Cardiac muscle cell (in vitro differentiated cells and primary cell): ENCODE measurements at places on chromosomes 7 and 10.
A peak's percentile ranks its signal among the peaks of the same experiment; 100 is the strongest.

DNA sequence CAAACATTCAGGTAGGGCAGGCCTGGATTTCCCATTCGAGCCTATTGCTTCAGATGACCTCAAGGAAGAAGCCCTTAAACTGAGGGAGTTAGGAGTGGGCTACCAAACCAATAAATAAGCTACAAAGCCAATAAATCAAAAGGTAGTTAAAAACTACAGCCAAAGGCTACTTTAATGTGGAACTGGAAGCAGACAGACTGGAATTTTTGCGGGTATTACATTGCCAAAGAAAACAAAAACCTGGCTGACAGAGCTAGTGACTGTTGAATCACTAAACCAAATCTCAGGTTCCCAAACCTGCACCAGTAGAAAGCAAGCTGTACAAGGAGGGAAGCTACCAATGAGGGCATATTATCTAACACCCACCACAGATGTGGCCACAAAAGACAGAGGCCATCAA is 315.6 kb downstream of the GRM8 start:
- no peak for DNase-seq

- DNase-seq: no peak
These were observed 10.3 kb upstream of the ADARB2 start for GRCh38 chr10:1747590-1748157.

- DNase-seq: no peak
These were observed 80.1 kb upstream of the PRSS1 start for GRCh38 chr7:142669074-142669654.

DNA sequence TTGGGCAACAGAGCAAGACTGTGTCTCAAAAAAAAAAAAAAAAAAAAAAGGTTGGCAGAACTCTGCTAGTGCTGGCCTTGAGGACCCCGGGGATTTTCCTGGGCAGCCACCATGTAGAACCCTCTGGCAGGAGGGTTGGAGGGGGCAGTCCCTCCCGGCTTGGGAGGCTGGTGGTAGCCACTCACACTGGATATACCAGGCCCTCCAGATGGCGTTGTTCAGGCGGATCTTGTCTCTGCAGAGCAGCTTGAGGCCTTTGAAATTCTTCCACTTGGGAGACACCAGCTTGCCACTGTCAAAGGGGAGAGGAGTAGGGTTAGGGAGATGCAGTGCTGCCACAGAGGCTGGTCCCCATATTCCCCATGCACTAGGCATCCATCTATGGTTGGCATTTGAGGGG is 8.4 kb downstream of the MLXIPL start:
- DNase-seq: peak; percentile 32

DNA sequence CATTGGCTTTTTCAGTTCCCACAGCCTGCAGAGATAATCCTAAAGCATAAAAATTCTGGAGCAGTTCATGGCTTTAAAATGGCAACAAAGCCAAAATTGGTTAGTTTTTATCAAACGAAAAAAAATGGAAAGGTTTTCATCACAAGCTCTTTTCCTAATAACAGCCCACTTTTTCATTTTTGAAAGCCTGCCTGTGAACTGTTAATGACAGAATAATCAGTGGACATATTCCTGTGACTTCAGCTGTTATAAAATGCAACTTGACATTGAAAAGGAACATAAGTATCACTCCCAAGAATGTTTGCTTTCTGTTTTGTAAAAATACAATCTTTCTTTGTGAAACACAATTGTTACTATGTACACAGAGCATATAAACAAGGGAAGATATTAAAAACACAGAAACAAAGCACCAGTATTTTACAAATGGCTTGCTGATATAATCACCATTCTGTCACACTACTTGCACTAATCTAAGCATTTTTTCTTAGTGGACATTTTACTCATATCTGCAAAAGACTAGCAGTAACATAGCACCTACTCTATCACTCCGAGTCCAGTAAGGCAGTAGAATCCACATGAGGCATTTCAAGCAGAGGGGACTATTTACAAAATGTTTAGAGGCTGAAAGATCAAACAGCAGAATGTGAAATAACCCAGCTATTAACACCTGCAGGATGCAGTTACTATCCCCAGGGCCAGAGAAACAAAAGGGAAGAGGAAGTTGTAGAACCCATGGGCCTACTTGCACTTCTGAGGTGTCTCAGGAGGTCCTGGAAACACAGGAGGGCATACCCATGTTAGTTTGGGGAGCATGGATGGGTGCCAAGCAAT is 26.4 kb downstream of the MACC1 start:
- no peak for DNase-seq

DNA sequence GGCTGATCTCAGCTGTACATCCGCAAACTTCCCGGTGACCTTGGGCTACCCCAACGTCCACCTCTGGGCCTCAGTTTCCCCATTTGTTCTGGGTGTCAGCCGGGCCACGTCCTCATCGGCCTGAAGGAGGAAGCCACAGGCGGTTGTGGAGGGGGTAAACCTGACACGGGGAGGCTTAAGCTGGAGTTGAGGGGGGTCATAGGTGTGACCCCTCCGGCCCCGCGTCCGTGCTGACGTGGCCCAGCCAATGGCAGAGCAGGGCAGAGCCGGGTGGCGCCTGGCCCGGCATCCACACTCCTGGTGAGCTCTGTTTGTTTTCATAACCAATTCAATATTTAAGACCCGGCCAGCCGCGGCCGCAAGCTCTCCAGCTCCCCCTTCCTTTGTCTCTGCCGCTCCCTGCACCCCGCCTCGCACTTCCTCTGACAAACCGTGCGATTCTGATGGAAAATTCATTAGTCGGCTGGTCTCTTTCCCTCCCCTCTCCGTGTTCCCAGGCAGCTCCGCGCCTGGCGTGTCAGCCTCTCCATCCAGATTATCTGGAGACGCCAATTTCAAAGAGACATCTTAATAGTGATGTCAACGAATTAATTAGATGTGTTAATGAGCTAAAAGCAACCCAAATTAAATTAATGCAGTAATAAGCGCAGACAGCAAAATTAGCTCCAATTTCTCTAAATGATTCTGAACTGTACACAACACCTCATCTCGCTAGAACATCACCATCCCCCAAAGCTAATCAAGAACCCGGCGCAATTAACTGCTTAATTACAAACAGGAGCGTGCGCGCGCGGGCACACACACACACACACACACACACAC is 55.4 kb downstream of the MICALL2 start:
- DNase-seq: peak; percentile 50

DNA sequence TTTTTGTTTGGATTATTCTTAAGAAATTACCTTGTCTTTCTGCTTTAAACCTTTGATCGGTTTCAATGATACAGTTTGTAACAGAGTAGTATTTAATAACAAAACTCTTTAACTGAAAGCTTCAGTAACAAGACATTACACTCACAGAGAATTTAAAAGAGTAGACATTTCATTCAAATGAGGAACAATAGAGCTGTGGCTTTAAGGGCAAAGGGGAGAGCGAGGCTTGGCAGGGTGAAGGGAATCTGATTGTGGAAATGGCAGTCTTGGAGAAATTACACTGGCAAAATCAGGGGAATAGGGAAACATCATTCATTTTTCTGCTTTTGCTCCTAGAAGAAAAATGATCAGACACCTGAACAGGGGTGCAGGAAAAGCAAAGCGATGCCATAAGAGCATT is 5.1 kb upstream of the HIPK2 start:
- peak; percentile 36 for DNase-seq

- peak; percentile 87 for DNase-seq
These were observed 103.1 kb downstream of the ZNF467 start for GRCh38 chr7:149670288-149670687.

- no peak for DNase-seq
These were observed 47.9 kb downstream of the GALNT11 start for GRCh38 chr7:152073352-152073751.

DNA sequence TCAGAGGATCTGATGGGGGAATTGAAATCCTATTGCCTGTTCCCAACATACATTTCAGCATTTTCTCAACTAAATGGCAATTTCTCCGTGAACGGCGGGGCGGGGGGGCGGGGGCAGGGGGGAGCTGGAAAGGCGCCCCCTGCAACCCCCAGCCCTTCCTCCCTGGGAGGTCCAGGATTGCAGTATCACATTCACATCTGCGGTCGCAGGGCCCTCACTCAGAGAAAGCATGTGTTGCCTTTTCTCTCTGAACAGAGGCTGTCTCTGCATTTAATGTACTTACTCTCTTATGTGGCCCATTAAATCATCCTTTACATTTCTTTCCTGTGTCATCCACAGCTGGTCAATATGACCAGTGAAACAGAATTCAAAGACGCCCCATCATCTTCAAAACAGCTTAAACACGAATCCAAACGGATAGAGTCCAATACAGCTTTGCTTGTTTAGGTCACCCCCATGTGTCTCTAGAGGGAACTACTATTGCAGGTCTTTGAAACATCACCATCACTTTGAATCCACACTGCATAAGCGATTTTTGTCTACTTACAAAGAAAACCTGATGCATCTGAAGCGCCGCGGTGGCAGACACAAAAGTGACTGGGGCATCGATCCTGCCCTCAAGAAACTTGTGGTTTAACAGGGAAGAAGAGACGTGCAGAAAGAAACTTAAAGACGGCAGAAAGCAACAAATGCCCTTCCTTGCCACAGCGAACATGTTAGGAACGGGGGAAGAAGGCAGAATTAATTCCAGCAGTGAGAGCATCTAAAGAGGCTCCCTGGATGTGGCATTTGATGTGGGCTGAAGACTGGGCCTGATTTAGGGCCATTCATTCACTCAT is 17.0 kb upstream of the ECHDC3 start:
- peak; percentile 60 for DNase-seq

DNA sequence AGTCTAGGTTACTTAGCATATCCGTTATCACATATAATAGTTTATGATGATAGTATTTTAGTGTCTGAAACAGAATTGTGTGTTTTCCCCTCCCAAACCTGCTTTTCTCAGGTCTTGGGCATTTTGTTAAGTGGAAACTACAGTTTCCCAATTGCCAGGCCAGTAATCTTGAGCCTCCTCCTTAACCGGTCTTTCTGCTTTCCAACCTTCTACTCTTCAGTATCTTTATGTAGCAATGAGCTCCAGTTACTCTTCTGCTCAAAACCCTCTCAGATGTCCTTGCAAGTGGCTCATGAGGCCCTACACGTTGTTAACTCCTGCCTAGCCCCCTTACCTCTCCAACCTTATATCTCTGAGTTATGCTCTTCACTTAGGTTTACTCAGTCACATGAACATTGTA is 22.0 kb downstream of the WAC start:
- no peak for DNase-seq

DNA sequence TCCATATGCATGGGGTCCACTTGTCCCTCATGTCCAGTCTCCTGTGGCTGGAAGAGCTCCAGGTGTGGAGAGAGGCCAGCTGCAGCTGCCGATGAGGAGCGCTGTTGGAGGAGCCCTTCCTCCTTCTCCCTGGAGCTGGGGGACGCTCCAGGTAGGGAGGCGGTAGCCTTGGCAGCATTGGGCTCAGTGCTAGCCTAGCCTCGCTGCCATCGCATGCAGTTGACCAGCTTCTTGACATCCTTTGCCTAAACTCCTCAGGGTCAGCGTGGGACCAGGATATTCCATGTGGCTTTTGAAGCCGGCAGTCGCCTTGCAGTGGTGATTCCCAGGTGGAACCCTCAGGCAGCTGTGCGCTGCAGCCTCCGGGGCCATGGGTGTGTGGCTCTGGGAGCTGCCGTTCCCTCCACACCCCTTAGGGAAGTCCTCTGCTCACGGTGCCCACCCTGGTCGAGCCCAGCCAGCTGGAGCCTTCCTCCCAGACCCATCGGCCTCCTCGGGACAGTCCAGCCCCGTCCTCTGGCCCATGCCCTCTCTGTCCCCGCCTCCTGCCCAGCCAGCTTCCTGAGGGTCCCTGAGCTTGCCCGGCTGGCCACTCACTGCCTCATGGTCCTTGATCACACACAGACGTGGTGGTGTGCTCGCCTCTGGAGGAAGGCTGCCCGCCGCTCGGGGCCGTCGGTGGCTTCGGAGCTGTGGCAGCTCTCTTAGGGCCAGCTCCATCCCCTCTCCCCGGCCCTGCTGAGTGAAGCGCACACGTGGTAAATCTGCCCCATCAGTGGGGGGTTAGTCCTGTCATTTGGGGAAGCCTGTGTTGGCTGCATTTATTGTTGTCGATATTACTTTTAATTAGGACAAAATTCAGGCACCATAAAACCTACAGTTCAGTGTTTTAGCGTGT is 21.2 kb downstream of the INPP5A start:
- no peak for DNase-seq

GRCh38 chr7:7581531-7582179 is 15.0 kb downstream of the MIOS start:
- no peak for DNase-seq

DNA sequence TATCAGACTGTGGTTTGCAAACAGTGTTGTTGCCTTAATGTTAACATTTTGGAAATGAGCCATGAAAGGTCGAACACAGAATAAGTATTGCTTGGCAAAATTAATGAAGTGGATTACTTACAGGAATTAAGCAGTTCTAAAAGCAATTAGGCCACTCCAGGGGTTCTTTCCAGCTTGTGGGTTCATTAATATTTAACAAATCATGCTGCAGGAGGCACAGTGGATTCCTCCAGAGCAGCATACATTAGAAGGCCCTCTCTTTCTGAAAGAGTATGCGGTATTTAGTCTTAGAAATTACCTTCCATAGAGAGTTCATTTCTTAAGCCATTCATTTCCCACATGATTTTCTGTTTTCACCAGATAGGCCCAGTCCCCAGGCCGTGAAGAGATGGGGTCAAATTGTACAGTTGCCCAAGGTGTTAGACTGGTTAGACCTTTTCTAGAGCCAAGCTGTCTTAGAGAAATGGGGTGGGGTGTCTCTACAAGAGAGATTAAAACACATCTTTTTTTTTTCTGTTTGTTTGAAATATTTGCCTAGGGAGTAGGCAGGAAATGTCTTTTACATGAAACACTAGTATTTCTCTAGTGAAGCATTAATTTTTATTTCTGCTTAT is 40.0 kb upstream of the AGR3 start:
- no peak for DNase-seq

GRCh38 chr10:15393139-15393825 is 22.2 kb upstream of the FAM171A1 start:
- DNase-seq: no peak

- no peak for DNase-seq
These were observed 17.6 kb downstream of the RSU1 start for GRCh38 chr10:16799621-16800020.

DNA sequence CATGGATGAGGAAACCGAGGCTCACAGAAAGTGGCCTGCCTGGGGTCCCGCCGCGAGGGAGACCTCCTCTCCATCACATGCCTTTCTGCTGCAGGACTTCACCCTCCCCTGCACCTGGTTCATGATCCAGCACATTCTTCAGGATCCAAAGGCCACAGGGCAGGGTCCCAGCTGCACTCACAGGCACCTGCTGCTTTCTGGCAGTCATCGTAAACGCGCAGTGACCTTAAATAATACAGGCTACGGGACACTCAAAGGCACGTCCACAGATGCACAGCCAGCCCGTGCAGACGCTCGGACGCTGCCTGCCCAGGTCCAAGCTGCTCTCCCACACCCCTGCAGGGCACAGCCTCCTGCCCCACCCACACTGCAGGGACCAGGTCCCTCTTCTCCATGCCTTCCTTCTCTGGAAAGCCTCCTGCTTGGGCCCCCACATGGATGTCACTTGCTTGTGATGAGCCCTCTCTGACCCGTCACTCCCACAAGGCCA is 49.9 kb downstream of the CALML3 start:
- DNase-seq: no peak

DNA sequence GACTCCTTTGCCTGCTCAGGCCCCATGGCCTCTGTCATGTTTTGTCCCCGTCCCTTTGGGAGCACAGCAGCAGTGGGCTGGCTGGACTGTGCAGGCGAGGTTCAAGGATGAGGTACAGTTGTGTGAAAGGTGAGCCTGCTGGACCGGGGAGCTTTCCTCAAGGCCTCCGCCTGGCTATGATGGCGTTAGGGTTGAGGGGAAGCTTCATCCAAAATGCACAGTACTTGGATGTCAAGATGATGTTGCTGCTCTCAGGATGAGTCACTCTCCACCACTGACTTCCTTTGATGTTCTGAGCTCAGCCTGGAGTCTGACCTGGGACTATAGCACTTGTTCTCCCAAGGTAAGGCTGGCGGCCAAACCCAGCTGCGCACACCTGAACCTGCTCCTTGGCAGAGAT is 152.7 kb upstream of the SHH start:
- DNase-seq: no peak
